ENCODE measurements at places on chromosomes 4 and X. TPM values are rescaled to one million over a fixed set of nuclear protein-coding genes. Genes with fewer than 3 reads are reported as not detected.

GRCh38 chrX:20665481-20665880, 398.8 kb upstream of the RPS6KA3 start:
- DNase-seq = no peak

- no peak for DNase-seq
Measured at GRCh38 chr4:142656178-142656577, 189.9 kb downstream of the INPP4B start.

DNA sequence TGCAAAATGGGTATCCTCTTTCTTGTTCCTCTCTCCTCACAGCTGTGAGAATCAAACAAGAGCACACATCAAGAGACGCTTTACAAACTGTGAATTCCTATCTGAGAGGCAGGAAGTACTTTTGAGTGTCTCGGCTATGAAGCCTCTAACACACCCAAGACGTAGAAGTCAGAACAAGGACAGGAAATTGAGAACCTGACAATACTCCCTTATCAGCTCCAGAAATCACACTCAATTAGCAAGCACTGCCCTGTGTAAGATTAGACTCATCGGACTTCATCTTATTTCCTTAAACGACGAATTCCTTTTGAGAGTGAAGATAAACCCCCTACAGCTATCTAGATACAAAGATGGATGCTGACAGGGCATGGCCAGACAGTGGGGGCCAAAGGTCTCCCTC, 50.7 kb upstream of the CRMP1 start:
- DNase-seq = no peak

DNA sequence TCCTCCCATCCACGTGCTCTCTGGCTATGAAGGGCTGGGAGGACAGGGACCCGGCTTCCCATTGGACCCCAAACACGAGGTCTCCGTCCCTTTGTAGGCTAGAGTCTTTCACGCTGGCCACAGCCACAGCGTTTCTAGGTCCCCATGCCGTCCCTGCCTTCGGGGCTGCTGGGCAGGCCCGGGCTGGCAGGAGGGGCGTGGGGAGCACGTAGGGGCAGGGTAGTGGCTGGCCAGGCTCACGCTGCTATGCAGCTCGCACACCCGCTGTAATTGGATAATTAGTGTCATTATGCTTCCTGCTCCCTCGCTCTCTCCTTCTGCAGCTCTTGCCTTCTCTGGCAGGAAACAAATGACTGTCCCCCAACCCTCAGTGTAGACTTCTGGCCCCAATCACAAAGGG, 9.8 kb downstream of the ATP2B3 start:
- no peak for DNase-seq

DNA sequence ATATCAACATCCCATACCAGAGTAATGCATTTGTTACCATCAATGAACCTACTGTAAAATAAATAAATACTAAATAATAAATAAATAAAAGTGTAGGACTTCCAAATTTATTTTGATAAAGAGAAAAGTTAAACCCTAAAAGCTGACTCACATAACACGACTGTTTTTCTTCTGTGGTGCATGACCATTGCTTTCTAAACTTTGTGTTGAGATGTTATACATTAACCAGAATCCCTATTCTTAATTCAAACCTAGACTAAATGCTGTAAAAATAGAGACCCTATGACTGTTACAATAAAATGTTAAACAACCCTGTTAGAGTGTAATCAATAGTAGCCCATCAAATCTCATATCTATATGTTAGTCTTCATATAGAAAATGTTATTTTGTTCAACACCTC, 20.9 kb upstream of the PRMT9 start:
- DNase-seq = no peak

Gene ART3
- total RNA-seq = 0.37 TPM

Gene CXCL1
- 0.74 TPM for total RNA-seq

Gene SUPT20HL2
- 1.9 TPM for total RNA-seq

Gene IGFBP7
- total RNA-seq = 2,920 TPM

Gene RENBP
- total RNA-seq = 11.4 TPM

All from posterior vena cava (tissue), 2 donors.